OCI-LY7 (cell line): ENCODE measurements at places on chromosomes 6 and 20. TPM values are rescaled to one million over a fixed set of nuclear protein-coding genes. Genes with fewer than 3 reads are reported as not detected.

GRCh38 chr20:3239026-3239866 is at the start of gene SLC4A11:
TSS of gene SLC4A11 (minus strand) at chr20:3239190. CDS start at chr20:3239137, 53 bp downstream.
- DNase-seq = peak; percentile 68

DNA sequence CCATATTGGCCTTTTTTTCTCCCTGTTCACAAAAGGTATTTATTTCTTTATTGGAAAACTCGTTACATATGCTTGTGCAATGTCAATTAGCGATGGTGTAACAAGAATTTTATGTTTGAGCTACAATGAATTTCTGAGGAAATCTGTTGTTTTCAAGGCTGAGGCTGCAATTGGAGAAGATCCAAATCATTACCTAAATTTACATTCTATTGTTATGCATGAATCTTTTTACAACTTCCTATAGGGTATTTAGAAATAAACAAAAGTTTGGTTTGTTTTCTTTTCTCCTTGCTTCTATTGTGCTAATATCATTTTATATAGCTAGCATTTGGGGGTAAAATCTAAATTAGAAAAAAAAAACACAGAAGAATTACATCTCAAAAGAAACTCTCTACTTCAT is 34.7 kb upstream of the NKAIN2 start:
- no peak for DNase-seq

GRCh38 chr6:119036081-119036480 is 42.4 kb downstream of the FAM184A start:
- no peak for DNase-seq

DNA sequence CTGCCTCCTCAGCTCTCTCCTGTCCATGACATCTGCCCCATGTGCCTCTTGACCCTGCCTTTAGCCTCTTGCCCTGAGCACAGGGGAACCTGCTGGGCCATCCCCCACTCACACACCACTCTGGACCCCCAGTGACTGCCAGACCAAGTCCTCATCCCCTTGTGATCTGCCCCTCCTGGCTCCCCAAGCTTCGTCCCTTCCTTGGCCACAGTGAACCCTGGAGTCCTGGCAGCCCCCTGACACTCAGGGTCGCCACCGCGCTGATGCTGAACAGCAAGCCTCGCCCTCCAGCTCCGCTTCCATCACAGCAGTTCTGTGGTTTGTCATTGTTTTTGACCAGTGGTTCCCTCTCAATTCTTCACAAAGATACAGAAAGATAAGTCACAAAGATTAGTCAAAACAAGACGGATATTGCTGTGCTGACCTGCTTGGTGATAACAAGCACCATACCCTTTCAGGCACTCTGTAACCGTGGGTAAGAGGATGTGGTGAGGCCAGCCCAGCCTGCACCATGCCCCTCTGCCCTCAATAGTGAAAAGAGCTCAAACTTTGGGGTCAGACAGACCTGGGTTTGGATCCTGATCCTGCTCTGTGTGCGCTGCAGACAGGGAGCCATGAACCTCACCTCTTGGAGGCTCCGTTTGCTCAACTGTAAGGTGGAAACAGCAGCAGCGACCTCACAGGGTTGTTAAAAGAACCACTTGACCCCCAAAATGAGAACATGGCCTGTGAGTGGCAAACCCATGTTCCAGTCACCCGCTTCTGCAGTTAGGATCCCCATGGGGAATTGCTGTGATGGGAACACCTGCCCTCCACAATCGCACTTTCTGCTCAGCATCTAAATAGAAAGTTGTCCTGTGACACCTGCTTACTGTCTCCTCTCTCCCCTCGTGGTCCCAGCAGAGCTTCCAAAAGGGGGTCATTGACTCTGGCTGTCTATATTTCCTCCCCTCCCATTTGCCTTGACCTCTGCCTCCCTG is 114.5 kb downstream of the TOX2 start:
- no peak for DNase-seq

DNA sequence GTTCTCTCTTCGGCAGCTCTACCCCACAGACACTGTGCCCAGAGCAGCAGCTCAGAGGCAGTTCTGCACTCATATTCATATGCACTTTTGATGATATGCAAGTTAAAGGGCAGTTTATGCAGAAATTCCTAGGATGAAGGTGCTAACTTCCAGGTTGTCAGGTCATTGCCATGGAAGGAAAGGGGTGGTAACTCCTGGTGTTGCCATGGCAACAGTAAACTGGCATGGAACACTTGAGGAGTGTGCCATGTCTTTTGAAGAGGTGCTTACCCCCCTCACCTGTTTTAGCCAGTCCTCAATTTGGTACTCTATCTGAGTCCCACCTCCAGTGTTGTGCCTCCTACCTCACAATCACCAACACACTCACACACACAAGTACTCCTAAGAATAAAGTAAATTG is 539.4 kb upstream of the BTBD3 start:
- DNase-seq = no peak

- no peak for DNase-seq
Measured at GRCh38 chr6:84447651-84448050, 220.2 kb upstream of the CEP162 start.

Gene CLVS2
- total RNA-seq = not detected in 2 replicates

Gene KCTD20
- total RNA-seq = 84.6 and 89.4 TPM in 2 replicates

Gene STX7
- total RNA-seq = 164 and 178 TPM in 2 replicates

Gene C4B
- total RNA-seq = 3.7 and 4.2 TPM in 2 replicates

Gene CASS4
- total RNA-seq = 0.15 and 0.18 TPM in 2 replicates

Gene LAMA5
- 144 and 162 TPM in 2 replicates for total RNA-seq

Gene TMEM217
- 0.34 TPM in 1 of 2 replicates, not detected in the other for total RNA-seq
